ENCODE measurements at places on chromosomes 7 and 10. TPM values are rescaled to one million over a fixed set of nuclear protein-coding genes. Genes with fewer than 3 reads are reported as not detected.

EVX1 gene
- not detected for total RNA-seq

PITX3 gene
- 0.27 TPM for total RNA-seq

TAS2R5 gene
- 3.3 TPM for total RNA-seq

DNA sequence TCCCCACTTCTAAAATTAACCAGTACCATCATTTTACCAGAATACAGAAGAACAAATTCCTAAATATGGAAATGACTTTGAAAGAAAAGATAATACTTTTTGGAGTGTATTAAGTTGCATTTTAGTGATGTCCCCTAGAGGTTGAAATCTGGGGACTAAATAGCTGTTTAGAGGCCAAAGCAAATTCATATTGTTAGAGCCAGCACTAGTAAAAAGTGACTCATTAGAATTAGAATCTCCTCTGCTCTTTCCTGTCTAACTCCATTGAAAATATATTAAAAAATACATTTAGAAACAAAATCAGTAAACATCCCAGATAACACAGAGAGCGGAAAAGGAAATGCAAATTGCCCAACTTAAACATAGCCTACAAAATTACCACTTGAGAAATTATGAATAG lies 1189.6 kb upstream of the C7orf33 start:
- no peak for ATAC-seq

DNA sequence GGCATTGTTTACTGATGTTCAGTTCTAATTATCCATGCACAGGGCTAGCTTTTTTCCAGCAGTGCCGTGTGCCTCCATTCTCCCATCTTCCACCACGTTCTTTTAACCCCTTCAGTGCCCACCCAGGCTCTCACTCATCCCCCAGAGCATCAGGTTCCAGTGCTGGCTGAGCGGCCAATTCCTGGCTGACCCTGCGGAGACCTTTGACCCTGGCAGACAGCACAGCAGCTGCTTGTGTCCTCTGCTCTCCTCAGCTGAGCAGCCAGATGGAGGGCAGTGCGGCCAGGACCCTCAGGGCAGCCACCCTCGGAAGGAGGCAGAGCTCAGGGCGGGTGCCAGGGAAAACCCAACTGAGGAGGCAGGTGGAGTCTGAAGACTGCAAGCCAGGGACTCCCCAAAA lies 48.4 kb downstream of the ZNF503 start:
- ATAC-seq: no peak

GRCh38 chr7:92437956-92438491 lies 9.3 kb upstream of the GATAD1 start:
- no peak for ATAC-seq

- peak; percentile 53 for ATAC-seq
Observed at GRCh38 chr7:26507108-26507987, 215.7 kb downstream of the SNX10 start.

DNA sequence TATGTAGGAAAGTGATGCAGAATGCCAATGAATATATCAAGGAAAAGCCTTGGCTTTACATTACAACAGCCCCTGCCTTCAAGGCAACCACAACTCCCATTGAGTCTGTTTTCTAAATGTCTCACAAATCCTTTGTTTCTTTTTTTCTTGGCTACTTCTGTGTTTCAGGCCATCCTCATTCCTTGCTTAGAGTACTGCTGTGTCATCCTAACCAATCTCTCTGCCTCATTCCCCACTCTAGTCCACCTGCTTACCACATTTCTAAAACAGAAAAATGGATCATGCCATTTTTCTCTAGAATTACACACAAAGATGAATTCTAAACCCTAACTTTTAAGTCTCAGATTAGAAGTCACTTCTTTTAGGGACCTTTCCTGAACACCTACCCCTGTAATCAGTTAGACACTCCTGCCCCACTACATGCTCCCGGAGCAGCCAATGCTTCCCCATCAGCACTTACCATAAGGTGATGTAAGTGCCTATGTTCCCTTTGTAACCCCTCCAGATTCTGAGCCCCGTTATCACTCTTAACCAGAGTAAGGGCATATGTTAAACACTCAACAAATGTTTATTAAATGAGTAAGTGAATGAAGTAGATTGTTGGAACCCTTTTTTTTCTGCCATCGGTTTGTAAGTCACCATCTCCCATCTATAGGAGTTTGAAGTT lies 2.8 kb downstream of the BORCS7 start:
- no peak for ATAC-seq

DNA sequence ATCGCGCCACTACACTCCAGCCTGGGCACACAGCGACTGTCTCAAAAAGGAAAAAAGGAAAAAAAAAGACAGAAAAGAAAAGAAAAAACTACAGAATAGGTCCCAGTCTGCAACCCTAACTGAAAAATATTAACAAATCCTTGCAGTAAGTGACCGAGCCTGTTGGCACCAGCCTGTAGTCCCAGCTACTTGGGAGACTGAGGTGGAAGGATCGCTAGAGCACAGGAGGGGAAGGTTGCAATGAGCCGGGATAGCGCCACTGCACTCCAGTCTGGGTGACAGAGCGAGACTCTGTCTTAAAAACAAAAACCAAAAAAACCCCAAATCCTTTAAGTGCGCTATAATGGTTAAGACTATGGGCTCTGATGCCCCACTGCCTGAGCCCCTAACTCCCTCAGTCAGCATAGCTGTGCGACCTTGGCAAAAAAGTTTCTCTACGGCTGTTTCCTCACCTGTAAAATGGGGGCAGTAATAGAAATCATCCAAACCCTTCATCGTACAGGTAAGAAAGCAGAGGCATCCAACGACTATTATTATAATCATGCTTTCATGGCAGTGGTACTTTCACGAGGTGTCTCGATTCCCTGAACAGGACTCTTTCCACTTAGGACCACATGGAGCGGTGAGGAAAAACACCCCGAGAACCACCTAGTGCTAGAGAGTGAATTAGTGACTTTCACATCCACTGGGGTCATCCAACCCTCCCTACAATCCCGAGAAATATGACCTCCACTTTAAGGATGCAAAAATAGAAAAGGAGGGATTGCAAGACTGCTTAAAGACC lies 755 bp downstream of the TOMM7 start:
- peak; percentile 20 for ATAC-seq

GRCh38 chr10:86334488-86335085 lies 32.0 kb downstream of the GRID1 start:
- no peak for ATAC-seq
